CD8-positive, alpha-beta memory T cell (primary cell): ENCODE measurements at places on chromosomes 3 and 15. TPM values are rescaled to one million over a fixed set of nuclear protein-coding genes. Genes with fewer than 3 reads are reported as not detected.
A peak's percentile ranks its signal among the peaks of the same experiment; 100 is the strongest.

- no peak overlapping the region for H3K27ac ChIP-seq
- H3K4me3 ChIP-seq = no peak overlapping the region
- H3K4me1 ChIP-seq = no peaks in the 10 kb centered on the region
Observed at GRCh38 chr15:70319466-70319865, 221.7 kb upstream of the TLE3 start.

DNA sequence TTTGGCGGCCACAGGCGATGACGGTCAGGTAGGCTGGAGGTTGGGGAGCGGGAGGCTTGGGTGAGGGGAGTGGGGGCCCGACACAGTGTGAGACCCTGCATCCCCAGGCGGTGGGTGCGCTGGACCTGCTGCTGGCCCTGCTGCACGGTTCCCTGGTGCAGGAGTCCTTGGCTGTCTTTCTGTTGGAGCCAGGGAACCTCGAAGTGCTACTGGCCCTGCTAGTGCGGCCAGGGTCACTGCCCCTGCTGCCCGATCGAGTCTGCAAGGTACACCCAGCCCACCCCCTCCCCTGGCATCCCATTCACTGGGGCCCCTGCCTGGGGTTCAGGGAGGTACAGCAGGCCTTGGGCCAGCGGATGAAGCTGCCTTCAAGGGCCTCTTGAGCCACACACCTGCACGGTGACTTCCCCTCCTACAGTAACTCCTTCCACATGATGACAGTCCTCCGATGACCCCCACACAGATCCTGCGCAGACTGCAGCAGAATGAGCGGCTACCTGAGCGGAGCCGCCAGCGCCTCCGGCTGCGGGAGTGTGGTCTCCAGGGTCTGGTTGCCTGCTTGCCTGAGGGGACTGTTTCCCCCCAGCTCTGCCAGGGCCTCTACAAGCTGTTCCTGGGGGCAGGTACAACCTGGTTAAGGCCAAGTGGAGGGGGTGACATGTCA is 19.5 kb downstream of the NBEAL2 start:
- no peaks in the 10 kb centered on the region for H3K27me3 ChIP-seq
- H3K36me3 ChIP-seq = peaks cover 46% of the 10 kb centered on the region
- no peak overlapping the region for H3K27ac ChIP-seq
- H3K4me1 ChIP-seq = peaks cover 6% of the 10 kb centered on the region
- no peak for DNase-seq

- no peak overlapping the region for H3K4me3 ChIP-seq
- H3K4me1 ChIP-seq = no peaks in the 10 kb centered on the region
- no peaks in the 10 kb centered on the region for H3K36me3 ChIP-seq
- H3K27me3 ChIP-seq = no peaks in the 10 kb centered on the region
- no peak for DNase-seq
Observed at GRCh38 chr3:55559500-55560423, 72.7 kb upstream of the WNT5A start.

- no peaks in the 10 kb centered on the region for H3K4me1 ChIP-seq
- no peak overlapping the region for H3K27ac ChIP-seq
- H3K36me3 ChIP-seq = no peaks in the 10 kb centered on the region
Observed at GRCh38 chr3:44674211-44674610, 25.7 kb downstream of the ZNF35 start.

Gene RABL3
- total RNA-seq = 40.4 TPM

DNA sequence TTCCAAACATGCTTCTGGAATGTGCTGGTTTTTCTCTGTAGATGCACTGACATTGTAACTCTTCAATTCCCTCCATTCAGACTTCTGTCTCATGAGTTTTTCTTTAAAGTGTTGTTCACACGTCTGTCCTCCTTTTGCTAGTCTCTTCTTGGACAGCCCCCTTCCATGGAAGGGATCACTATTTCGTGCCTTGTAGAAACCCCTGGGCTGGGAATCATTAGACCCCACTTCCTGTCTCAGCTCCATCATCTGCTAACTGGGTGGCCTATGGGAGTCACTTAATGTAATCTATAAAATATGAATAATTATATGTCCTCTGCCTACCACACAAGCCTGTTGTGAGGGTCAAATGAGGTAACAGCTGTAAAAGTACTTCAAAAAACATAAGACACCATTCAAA is 110.6 kb downstream of the THSD4 start:
- no peaks in the 10 kb centered on the region for H3K36me3 ChIP-seq
- no peak for DNase-seq
- H3K27ac ChIP-seq = no peak overlapping the region
- no peak overlapping the region for H3K4me3 ChIP-seq
- no peaks in the 10 kb centered on the region for H3K4me1 ChIP-seq

DNA sequence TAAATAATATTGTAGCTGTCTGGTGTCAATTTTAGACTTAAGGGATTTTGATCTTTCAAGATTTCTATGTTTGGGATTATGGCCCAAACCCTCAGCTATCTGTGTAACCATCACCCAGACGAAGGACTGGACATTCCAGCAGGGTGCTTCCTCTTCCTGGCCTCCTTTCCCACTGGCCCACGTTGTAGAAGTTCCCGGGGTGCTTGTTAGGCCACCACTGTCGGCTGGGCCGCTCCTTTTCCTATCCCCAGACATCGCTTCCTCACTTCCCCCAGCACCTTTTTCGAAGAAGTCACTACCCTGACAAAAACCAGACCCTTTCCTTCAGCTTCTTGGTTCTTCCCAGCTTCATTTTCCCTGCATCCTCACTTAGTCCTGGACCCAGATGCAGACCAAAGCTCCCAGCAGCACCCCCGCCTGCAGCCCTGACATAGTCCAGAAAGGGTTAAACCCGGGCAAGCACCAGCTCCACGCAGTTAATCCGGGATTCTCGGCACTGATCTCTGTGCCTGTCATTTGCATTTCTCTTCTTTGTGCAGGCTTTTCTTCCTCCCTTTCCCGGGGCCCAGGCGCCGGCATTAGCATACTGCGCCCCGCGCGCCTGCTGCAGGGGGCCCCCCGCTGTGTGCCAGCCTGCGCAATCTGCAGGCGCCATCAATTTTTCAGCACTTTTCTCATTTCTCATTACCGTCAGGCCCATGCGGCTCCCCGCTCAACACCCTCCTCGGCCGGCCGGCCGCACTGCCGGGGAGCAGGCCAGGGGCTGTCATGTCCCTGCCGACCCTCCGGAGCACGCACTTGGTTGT is 90.6 kb downstream of the ZNF621 start:
- H3K36me3 ChIP-seq = no peaks in the 10 kb centered on the region
- H3K27me3 ChIP-seq = peaks cover 3% of the 10 kb centered on the region
- no peak for DNase-seq
- H3K4me3 ChIP-seq = no peak overlapping the region

DNA sequence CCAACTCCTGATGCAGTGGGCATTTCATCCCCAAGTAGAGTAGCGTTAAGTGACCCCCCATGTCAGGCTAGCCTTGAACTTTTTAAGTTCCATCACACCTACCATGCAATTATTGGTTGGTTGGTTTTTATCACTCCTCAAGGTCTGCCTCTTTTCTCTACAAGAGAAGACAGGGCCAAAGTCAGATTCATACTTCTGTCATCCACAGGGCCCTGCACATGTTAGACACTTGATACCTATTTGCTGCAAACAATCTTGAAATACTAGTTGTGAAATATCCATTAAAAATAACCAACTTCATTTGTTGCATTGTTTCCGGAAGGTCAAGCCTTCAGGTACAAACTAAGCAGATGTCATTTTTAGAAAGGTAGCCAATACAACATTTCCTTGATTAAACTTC is 1.2 kb downstream of the CMSS1 start:
- H3K36me3 ChIP-seq = no peaks in the 10 kb centered on the region
- H3K4me3 ChIP-seq = no peak overlapping the region
- peaks cover 23% of the 10 kb centered on the region for H3K4me1 ChIP-seq
- no peaks in the 10 kb centered on the region for H3K27me3 ChIP-seq
- DNase-seq = no peak

GRCh38 chr3:129441215-129441614 is 1.2 kb downstream of the IFT122 start:
- H3K4me3 ChIP-seq = peak overlapping the region; percentile 72
- peaks cover 10% of the 10 kb centered on the region for H3K36me3 ChIP-seq
- no peaks in the 10 kb centered on the region for H3K27me3 ChIP-seq
- DNase-seq = no peak

Gene TMEM207
- not detected for total RNA-seq

GRCh38 chr15:26711445-26711844 is 61.4 kb downstream of the GABRB3 start:
- DNase-seq = no peak
- no peak overlapping the region for H3K4me3 ChIP-seq
- H3K27ac ChIP-seq = no peak overlapping the region
- H3K4me1 ChIP-seq = no peaks in the 10 kb centered on the region

GRCh38 chr3:165336786-165337185 is 140.6 kb upstream of the SLITRK3 start:
- no peaks in the 10 kb centered on the region for H3K4me1 ChIP-seq
- no peak overlapping the region for H3K4me3 ChIP-seq
- no peak for DNase-seq
- no peaks in the 10 kb centered on the region for H3K36me3 ChIP-seq

Gene SLC22A13
- total RNA-seq = 0.28 TPM

GRCh38 chr15:97470417-97470816 is 490.1 kb upstream of the ARRDC4 start:
- no peak overlapping the region for H3K4me3 ChIP-seq
- no peaks in the 10 kb centered on the region for H3K36me3 ChIP-seq
- no peaks in the 10 kb centered on the region for H3K27me3 ChIP-seq

Gene CHRD
- 0.04 TPM for total RNA-seq

GRCh38 chr3:38367779-38368178 is 21.2 kb downstream of the XYLB start:
- peaks cover 7% of the 10 kb centered on the region for H3K4me1 ChIP-seq
- no peak overlapping the region for H3K27ac ChIP-seq
- H3K36me3 ChIP-seq = no peaks in the 10 kb centered on the region
- no peak for DNase-seq
- no peaks in the 10 kb centered on the region for H3K27me3 ChIP-seq

Gene ADPRH
- 6.8 TPM for total RNA-seq

Gene SERINC4
- total RNA-seq = 0.26 TPM

- H3K4me3 ChIP-seq = no peak overlapping the region
- DNase-seq = no peak
- H3K27me3 ChIP-seq = no peaks in the 10 kb centered on the region
Observed at GRCh38 chr3:31092748-31093589, 198.5 kb upstream of the GADL1 start.

DNA sequence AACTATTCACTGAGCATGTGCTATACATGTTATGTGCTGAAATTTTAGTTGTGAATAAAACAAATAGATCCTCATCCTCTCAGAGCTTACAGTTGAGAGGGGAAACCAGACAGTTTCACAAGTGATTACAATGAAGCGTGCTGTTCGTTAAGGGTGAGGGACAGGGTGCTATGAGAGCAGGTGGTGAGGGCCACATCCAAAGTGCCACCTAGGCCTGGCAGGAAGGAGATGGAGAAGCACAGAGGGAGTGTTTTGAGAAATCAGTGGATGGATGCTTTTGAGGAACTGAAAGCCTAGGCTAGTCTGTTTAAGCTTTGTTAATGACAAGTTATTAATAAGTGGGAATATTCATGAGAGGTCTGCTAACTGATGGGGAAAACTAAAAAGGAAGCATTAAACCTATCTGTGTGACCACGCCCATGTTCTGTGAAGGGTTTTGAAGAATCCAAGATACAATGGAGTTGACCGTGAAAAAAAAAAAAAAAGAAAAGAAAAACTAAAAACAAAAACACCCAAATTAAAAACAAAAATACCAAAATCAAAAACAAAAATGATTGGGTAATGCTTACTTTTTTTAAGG is 7.3 kb downstream of the MCTP2 start:
- peaks cover 8% of the 10 kb centered on the region for H3K4me1 ChIP-seq
- H3K27me3 ChIP-seq = no peaks in the 10 kb centered on the region
- H3K27ac ChIP-seq = no peak overlapping the region
- H3K36me3 ChIP-seq = no peaks in the 10 kb centered on the region

Gene NR2E3
- total RNA-seq = not detected

GRCh38 chr3:147521646-147522045 is 112.5 kb downstream of the ZIC1 start:
- DNase-seq = no peak
- H3K27ac ChIP-seq = no peak overlapping the region
- H3K27me3 ChIP-seq = no peaks in the 10 kb centered on the region
- no peaks in the 10 kb centered on the region for H3K36me3 ChIP-seq
- H3K4me1 ChIP-seq = no peaks in the 10 kb centered on the region
- no peak overlapping the region for H3K4me3 ChIP-seq

GRCh38 chr15:48145923-48146322 is 25.1 kb downstream of the SLC24A5 start:
- no peak overlapping the region for H3K27ac ChIP-seq
- no peak overlapping the region for H3K4me3 ChIP-seq
- H3K27me3 ChIP-seq = no peaks in the 10 kb centered on the region
- DNase-seq = no peak
- no peaks in the 10 kb centered on the region for H3K36me3 ChIP-seq

Gene ARPP19
- 226 TPM for total RNA-seq

- H3K27me3 ChIP-seq = no peaks in the 10 kb centered on the region
- H3K4me1 ChIP-seq = no peaks in the 10 kb centered on the region
- no peak overlapping the region for H3K27ac ChIP-seq
- H3K36me3 ChIP-seq = no peaks in the 10 kb centered on the region
- DNase-seq = no peak
Observed at GRCh38 chr3:55895897-55896566, 408.9 kb upstream of the WNT5A start.

DNA sequence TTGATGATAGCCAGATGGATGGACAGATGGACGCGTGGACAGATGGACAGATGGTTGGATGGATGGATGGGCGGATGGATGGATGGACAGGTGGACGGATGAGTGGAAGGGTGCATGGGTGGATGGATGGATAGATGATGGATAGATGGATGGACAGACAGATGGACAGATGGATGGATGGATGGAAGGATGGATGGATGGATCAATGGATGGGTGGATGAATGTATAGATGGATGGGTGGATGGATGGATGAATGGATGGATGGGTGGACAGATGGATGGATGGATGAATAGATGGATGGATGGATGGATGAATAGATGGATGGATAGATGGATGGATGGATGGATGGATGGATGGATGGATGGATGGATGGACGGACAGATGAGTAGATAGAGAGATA is 40.9 kb downstream of the GABRB3 start:
- no peak for DNase-seq
- no peaks in the 10 kb centered on the region for H3K36me3 ChIP-seq
- H3K27me3 ChIP-seq = no peaks in the 10 kb centered on the region
- no peaks in the 10 kb centered on the region for H3K4me1 ChIP-seq
- no peak overlapping the region for H3K4me3 ChIP-seq

Gene WDR49
- 0.74 TPM for total RNA-seq

Gene CGNL1
- not detected for total RNA-seq

GRCh38 chr15:73225358-73226015 is 143.3 kb downstream of the HCN4 start:
- H3K36me3 ChIP-seq = no peaks in the 10 kb centered on the region
- no peak overlapping the region for H3K4me3 ChIP-seq
- no peaks in the 10 kb centered on the region for H3K4me1 ChIP-seq
- no peak for DNase-seq
- H3K27ac ChIP-seq = no peak overlapping the region

Gene LXN
- 4.7 TPM for total RNA-seq

DNA sequence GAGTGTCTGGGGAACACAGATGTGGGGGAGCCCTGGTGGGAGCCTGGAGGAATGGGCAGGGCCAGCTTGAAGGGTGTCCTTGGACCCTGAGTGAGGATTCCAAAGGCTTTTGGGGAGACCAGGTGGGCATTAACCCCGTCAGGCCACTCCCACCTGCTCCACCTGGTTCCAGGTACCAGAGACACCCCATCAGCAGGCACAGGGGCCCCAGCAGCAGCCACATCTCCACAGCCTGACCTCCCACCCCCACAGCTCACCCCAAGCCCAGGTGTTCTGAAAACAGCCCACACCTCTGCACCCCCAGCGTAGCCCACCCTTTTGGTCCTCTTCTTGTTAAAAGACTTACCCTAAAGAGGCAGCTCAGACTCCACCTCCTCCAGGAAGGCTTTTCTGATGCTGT is 102.1 kb upstream of the PRR20G start:
- DNase-seq = no peak
- no peaks in the 10 kb centered on the region for H3K4me1 ChIP-seq
- no peak overlapping the region for H3K27ac ChIP-seq
- no peaks in the 10 kb centered on the region for H3K36me3 ChIP-seq
- H3K27me3 ChIP-seq = no peaks in the 10 kb centered on the region
- H3K4me3 ChIP-seq = no peak overlapping the region
